ENCODE measurements at places on chromosomes 13 and 19.
A peak's percentile ranks its signal among the peaks of the same experiment; 100 is the strongest.

DNA sequence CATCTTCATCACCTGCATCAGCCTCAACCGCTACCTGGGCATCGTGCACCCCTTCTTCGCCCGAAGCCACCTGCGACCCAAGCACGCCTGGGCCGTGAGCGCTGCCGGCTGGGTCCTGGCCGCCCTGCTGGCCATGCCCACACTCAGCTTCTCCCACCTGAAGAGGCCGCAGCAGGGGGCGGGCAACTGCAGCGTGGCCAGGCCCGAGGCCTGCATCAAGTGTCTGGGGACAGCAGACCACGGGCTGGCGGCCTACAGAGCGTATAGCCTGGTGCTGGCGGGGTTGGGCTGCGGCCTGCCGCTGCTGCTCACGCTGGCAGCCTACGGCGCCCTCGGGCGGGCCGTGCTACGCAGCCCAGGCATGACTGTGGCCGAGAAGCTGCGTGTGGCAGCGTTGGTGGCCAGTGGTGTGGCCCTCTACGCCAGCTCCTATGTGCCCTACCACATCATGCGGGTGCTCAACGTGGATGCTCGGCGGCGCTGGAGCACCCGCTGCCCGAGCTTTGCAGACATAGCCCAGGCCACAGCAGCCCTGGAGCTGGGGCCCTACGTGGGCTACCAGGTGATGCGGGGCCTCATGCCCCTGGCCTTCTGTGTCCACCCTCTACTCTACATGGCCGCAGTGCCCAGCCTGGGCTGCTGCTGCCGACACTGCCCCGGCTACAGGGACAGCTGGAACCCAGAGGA lies 2.6 kb downstream of the P2RY11 start:
- no peak for DNase-seq

DNA sequence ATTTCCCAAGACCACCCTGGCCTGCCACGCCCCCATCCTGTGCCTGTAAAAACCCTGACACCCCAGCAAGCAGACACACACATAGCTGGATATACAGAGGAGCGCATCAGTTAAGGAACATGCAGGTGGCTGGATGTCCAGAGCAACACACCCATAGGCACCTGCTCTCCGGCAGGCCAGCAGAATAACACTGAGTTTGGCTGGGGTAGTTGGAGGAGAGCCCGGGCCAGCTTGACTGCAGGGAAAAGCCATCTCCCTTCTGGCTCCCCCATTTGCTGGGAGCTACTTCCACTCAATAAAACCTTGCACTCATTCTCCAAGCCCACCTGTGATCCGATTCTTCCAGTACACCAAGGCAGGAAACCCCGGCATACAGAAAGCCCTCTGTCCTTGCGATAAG lies 8.9 kb downstream of the RASL11A start:
- no peak for DNase-seq

GRCh38 chr13:22081430-22081829 lies 410.6 kb downstream of the FGF9 start:
- DNase-seq, result peak; percentile 81

GRCh38 chr19:4075373-4075772 lies 8.7 kb upstream of the ZBTB7A start:
- no peak for DNase-seq

DNA sequence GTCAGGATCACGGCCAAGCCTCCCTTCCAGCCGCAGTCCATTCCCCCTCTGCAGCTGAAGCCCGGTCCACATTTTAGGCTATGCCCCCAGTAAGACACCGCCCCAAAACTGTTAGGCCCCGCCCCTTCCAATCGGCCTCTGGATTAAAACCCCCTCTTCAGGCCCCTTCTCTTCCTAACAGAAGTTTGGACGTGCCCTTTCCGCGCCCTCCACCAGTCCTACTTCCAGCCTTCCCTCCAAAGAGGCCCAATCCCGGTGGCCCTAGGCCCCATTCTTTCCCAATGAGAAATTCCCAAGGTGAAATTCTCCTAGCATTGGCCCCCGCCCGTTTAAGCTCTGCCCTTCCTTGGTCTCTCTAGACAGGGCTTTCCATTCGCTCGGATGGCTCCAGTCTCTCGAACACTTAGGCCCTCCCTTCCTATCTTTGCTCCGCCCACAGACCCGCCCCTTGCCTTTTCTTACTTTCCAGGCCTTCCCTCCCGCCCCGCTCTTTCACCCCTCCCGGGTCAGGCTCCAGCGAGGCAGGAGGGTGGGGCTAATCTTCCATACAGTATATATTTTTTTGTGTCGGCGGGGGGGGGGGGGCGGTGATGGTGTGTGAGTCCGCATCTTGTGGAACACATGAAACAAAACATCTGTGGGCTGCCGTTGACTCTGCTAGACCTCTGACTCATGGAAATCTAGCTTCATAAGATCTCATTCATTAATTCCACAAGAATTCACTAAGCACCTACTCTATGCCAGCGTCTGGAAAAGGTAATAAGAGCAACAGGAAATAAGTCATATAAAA lies 13.6 kb downstream of the LTBP4 start:
- DNase-seq, result peak; percentile 69

GRCh38 chr19:28358633-28359032 lies 854.3 kb downstream of the UQCRFS1 start:
- DNase-seq, result peak; percentile 60

DNA sequence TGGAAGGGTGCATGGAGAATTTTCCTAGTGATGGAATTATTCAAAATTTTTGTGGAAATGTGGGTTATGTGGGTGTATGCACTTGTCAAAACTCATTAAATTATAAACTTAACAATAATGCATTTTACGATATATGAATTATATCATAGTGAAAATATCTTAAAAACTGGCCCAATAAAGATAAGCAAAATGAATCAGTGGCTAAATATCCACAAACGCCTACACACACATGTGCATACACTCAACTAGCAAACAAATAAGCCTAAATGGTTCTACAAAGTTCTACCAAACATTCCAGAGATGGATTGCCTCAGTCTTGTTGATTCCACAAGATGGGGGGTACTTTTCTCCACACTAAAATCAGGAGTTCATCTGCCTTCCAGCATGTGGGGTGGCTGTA lies 349.5 kb downstream of the TSHZ3 start:
- no peak for DNase-seq

DNA sequence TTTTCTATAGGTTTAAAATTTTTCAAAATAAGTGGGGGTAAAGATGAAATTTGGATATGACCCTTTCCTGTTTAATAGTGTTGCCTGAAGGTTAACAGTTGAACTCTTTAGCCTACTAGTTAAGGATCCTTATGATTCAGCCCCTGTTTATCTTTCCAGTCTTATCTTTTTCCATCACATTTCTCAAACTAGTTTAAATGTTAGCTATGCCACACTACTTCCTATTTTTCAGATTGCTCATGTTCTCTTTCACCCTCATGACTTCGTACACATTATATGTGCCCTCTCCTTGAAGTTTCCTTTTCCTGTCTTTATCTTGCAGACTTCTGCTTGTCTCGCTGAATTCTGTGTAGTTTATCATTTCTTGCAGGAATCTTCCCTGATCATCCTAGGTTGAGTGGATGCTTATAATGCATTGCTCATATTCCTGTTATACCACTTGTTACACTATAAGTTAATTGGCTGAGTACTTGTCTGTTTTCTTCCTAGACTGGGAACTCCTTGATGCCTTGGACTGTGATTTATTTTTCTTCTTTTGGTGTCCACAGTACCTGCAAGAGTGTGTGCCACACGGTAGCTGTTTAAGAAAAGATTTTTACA lies 86.7 kb downstream of the FNDC3A start:
- DNase-seq, result no peak

DNA sequence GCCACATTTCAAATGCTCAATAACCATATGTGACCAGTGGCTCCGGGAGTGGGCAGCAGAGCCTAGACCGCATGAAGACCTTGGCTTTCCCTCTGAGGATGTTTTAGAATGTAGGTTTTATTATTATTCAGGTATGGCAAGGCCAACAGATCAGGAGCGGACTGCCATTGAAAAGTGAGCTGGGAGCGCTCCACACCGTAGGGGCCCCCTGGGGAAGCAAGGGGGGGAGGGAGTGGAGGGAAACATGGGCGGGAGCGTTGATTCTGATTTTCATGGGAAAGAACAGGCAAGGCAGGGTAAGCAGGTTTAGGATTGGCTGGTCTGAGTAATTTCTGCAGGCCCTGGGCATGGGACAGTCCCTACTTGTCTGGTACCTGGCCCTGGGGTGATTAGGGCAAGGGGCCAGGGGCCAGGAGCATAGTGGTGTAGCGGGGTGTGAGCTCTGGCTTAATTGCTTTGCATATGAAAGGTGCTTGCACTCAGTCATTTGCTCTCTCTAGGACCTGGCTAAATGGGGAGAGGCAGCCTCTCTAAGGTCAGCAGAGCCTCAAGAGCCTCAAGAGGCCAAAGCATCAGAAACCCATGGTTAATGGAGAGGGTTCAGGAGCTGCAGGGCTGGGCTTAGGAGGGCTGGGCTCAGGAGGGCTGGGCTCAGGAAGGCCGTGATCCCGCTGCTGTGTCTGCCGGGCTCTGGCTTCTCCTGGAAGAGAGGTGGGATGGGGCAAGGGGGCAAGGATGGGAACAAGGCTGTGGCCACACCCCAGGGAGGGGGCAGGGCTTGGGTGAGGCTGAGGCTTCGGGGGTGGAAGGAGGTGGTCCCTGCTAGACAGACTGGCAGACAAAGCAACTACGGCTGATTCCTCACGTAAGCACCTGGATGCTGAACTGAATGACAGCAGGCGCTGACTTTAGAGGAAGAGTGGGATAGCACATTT lies 82.0 kb upstream of the WASF3 start:
- DNase-seq, result no peak

GRCh38 chr13:22050951-22051563 lies 380.2 kb downstream of the FGF9 start:
- DNase-seq, result no peak

GRCh38 chr13:40452038-40452666 lies 214.3 kb downstream of the FOXO1 start:
- DNase-seq, result no peak

GRCh38 chr19:6041071-6041470 lies 63.1 kb upstream of the RANBP3 start:
- DNase-seq, result no peak

DNA sequence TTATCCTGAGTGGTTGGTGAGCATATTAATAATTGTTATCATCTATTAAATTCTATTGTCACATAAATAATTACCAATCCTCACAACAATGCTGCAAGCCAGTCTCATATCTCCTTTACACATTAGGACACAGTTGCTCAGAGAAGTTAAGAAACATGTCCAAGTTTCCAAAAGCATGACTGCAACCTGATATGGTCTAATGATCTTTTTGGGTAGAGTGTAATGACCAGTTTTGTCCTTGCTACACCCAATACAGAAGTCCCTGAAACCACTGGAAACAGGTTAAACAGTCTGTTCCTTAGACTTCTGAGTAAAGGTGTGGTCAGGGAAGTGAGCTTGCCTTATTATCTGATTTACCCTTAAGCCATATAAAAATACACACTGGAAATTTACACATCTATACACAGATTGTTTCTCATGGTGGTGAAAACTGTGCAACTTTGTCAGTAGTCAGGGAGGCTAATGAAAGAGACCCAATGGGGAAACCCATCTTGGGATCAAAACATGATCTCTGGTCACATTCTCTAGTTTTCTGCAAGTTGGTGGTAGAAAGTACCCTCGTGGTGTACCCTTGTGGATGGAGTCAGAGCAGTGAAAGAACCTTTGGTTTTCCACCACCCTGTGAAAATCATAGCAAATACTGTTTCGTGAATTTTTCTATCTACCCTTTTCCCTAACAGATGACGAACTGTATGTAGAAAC lies 146.0 kb upstream of the KLF12 start:
- DNase-seq, result no peak

DNA sequence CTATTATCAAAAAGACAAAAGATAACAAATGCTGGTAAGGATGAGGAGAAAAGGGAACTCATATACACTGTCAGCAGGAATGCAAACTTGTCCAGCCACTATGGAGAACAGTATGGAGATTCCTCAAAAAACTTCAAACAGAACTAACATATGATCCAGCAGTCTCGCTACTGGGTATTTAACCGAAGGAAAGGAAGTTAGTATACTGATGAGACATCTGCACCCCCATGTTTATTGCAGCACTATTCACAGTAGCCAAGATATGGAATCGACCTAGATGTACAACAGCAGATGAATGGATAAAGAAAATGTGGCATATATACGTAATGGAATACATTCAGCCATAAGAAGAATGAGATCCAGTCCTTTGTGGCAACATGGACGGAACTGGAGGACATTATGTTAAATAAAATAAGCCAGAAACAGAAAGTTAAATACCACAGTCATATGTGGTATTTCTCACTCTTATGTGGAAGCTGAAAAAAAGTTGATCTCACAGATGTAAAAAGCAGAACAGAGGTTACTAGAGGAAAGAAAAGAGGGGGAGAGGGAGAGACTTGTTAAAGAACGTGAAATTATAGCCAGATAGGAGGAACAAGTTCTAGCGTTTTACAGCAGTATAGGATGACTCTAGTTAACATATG lies 83.2 kb downstream of the RUBCNL start:
- DNase-seq, result no peak

- peak; percentile 66 for DNase-seq
Measured at GRCh38 chr19:12833738-12834565, 427 bp downstream of the RTBDN start.

- no peak for DNase-seq
Measured at GRCh38 chr13:25132751-25133390, 36.9 kb downstream of the PABPC3 start.

DNA sequence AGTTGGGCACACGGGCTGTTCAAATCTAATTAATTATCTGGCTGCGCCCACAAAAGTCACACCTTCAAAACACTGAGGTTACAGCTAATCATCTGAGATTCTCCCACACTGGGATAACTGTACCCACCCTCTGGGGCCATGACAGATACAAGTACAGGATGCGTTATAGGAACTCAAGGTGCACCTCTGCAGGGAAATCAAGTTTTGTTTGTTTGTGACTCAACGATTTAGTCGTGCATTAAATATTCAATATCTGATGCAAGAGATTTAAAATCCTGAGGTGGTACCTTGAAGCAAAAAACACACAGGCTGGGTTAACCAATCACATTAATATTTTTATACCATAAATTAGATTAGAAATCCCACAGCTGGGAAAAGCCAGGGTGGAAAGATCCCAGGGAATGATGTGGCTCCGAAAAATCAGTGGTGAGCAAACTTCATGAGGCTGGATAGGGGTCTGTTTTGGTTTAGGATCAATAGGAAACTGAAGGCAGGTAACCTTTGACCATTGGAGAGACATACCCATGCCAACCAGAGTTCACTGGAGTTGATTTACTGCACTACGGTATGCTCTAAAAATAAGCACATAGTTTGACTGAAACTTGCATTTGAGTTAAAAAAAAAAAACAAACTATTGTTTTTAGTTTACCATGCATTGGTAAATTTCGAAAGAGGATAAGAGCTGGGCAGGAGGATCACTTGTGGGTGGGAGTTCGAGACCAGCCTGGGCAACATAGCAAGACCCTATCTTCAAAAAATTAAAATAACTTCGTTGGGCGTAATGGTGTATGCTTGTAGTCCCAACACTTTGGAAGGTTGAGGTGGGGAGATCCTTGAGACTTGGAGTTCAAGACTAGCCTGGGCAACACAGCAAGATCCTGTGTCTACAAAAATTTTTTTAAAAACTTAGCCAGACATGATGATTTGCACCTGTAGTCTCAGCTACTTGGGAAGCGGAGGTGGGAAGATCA lies 23.9 kb upstream of the CEBPG start:
- DNase-seq, result no peak

DNA sequence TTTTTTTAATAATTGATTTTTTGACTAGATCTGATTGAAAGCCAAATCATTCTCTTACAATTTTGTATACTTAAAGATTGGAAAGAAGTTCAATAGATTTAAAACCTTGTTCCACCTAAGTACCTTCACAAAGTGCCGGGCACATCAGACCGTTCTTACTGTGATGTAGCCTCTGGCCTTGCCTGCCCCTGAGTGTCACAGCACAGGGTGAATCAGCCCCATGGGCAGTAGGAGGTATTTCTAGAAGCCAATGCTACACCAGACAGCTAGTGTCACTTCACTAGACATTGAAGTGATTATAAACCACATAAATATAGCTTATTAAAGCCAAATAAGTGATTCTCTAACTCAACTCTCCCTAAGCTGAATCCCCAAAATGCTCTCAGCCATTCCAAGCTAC lies 131.3 kb downstream of the LACC1 start:
- DNase-seq, result no peak
